ENCODE measurements at places on chromosomes 5 and 9. TPM values are rescaled to one million over a fixed set of nuclear protein-coding genes. Genes with fewer than 3 reads are reported as not detected.

GRCh38 chr9:114418053-114418452 lies 30.3 kb upstream of the AKNA start:
- no peak overlapping the region for H3K4me3 ChIP-seq
- no peaks in the 10 kb centered on the region for H3K27me3 ChIP-seq
- no peak for DNase-seq
- no peaks in the 10 kb centered on the region for H3K4me1 ChIP-seq
- H3K36me3 ChIP-seq, result no peaks in the 10 kb centered on the region

Gene MSX2
- total RNA-seq, result 2.5 TPM

- H3K4me1 ChIP-seq, result peaks cover 9% of the 10 kb centered on the region
- peak overlapping the region; percentile 98 for H3K27ac ChIP-seq
- peak overlapping the region; percentile 89 for H3K4me3 ChIP-seq
- H3K36me3 ChIP-seq, result no peaks in the 10 kb centered on the region
Observed at GRCh38 chr9:83920469-83920926, 734 bp downstream of the KIF27 start.

DNA sequence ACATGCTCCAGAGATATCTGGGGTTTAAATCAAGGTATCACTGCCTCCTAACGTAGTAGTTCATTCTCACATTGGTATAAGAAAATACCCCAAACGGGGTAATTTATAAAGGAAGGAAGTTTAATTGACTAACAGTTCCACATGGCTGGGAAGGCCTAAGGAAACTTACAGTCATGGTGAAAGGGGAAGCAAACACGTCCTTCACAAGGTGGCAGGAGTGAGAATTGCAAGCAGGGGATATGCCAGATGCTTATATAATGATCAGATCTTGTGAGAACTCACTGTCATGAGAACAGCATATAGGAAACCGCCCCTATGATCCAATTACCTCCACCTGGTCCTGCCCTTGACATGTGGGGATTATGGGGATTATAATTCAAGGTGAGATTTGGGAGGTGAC lies 1280.2 kb upstream of the C9orf72 start:
- DNase-seq, result no peak
- H3K27me3 ChIP-seq, result no peaks in the 10 kb centered on the region
- H3K36me3 ChIP-seq, result no peaks in the 10 kb centered on the region
- H3K27ac ChIP-seq, result no peak overlapping the region

GRCh38 chr5:170273968-170274710 lies 23.4 kb downstream of the LCP2 start:
- no peak for DNase-seq
- H3K4me1 ChIP-seq, result peaks cover 5% of the 10 kb centered on the region
- no peaks in the 10 kb centered on the region for H3K36me3 ChIP-seq
- no peak overlapping the region for H3K4me3 ChIP-seq
- H3K27me3 ChIP-seq, result no peaks in the 10 kb centered on the region
- H3K27ac ChIP-seq, result no peak overlapping the region

GRCh38 chr5:78718824-78719223 lies 70.3 kb upstream of the LHFPL2 start:
- peaks cover 6% of the 10 kb centered on the region for H3K27me3 ChIP-seq
- H3K27ac ChIP-seq, result no peak overlapping the region
- DNase-seq, result no peak
- no peak overlapping the region for H3K4me3 ChIP-seq
- H3K36me3 ChIP-seq, result no peaks in the 10 kb centered on the region

Gene SH3RF2
- total RNA-seq, result 59.5 TPM

Gene PCDHB15
- total RNA-seq, result 0.99 TPM

Gene WNK2
- total RNA-seq, result 8.8 TPM

DNA sequence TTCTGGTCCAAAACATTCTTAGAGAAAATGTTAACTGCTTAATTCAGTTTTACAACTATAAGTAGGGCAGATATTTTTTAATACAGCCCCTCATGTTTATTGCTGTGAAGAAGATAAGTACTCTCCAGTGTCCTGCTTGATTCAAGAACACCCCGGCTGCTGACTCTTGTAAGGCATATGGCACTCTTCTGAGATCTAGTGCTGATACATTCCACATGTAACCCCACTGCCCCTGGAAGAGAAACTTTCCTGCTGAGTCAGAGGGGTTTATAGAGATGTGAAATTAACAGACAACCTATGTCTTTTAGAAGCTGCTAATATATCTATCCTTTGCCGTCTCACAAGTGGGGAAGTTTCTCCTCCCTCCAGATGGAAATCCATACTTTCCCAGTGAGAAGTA lies 1.0 kb upstream of the MINAR2 start:
- H3K27me3 ChIP-seq, result no peaks in the 10 kb centered on the region
- no peak for DNase-seq
- H3K4me1 ChIP-seq, result no peaks in the 10 kb centered on the region
- no peak overlapping the region for H3K4me3 ChIP-seq
- no peaks in the 10 kb centered on the region for H3K36me3 ChIP-seq

DNA sequence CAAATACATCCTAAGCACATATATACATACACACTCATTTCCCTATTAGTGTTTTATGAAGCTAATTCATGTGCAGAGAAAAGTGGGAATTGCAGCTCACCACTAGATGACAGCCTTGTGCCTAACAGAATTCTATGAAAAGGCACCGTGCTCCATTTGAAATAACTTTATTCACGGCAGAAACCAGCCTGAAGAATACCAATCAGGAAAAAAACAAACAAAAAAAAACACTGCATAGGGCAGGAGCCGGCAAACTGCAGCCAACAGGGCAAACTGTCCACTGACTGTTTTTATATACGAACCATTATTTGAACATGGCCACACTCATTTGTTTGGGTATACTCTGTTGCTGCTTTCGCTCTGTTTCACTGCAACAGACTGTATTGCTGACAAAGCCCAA lies 33.6 kb downstream of the ERMP1 start:
- peaks cover 65% of the 10 kb centered on the region for H3K36me3 ChIP-seq
- no peak overlapping the region for H3K27ac ChIP-seq

GRCh38 chr5:75536147-75536546 lies 24.5 kb downstream of the POLK start:
- H3K4me3 ChIP-seq, result no peak overlapping the region
- DNase-seq, result no peak
- no peak overlapping the region for H3K27ac ChIP-seq
- peaks cover 34% of the 10 kb centered on the region for H3K4me1 ChIP-seq

DNA sequence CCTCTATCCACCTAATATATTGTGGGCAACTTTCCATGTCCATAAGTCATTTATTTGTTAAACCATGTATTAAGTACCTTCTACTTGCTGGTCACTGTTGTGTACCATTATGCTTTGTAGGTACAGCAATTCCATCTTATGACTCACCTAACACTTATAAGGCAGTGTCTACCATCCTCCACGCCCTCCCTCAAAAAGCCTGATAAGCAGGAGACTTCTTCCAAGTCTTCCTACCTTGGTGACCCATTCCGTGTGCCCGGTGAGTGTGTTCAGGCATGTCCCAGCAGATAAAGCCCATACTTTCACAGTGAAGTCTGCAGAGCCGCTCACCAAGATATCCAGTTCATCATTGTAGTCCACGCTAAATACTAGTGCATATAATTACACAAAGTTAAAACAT lies 17.4 kb downstream of the FBXW2 start:
- no peak overlapping the region for H3K4me3 ChIP-seq
- H3K27me3 ChIP-seq, result no peaks in the 10 kb centered on the region
- H3K36me3 ChIP-seq, result peaks cover 96% of the 10 kb centered on the region
- no peaks in the 10 kb centered on the region for H3K4me1 ChIP-seq
- H3K27ac ChIP-seq, result no peak overlapping the region

DNA sequence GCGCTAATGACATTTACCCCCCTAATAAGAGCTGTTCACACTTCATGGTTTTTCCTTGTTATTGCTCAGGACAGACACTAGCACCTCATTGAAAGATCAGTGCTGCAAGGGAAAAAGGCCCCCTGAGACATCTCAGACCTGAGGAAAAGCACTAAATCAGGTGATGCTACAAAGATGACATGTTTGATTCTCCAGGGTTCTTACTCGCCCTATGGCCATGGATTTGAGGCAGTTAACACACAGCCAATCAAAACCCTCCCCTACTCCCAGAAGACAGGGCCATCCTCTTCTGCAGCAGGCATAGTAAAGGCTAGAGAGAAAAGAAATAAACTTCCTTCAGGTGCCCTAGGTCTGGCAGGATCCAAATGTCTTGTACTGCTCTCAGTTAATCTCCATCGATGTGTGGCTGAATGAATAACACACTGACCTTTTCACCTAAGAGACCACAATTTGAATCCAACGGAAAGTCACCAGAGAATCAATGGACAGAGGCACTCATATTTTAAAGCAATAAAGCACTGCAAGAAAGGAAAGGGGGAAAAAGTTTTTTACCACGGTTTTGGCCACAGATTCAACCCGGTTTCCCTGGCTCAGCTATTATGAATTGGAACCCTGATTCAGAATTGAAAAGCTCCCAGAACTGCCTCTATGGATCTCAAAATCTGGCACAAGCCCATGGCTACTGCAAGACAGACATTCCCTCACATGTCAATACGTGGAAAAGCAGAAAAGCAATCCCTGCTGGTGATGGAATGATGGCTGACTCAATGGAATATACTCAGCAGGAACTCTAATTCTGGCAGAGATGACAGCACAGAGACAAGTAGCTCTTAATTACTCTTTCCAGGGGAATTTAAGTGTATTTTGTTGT lies 329.5 kb downstream of the BNC2 start:
- no peak overlapping the region for H3K27ac ChIP-seq
- H3K4me3 ChIP-seq, result no peak overlapping the region
- H3K4me1 ChIP-seq, result no peaks in the 10 kb centered on the region

- H3K27ac ChIP-seq, result no peak overlapping the region
- H3K4me3 ChIP-seq, result no peak overlapping the region
- no peaks in the 10 kb centered on the region for H3K27me3 ChIP-seq
- no peaks in the 10 kb centered on the region for H3K36me3 ChIP-seq
Observed at GRCh38 chr5:18393565-18394442, 759.5 kb downstream of the TAF11L14 start.

Gene RNF208
- total RNA-seq, result 3.2 TPM

GRCh38 chr9:131534721-131535237 lies 3.7 kb upstream of the UCK1 start:
- H3K27ac ChIP-seq, result no peak overlapping the region
- H3K4me1 ChIP-seq, result peaks cover 9% of the 10 kb centered on the region
- DNase-seq, result no peak
- no peaks in the 10 kb centered on the region for H3K27me3 ChIP-seq

Gene STPG3
- total RNA-seq, result not detected

Gene CCDC171
- 2.9 TPM for total RNA-seq

Gene GABRA1
- not detected for total RNA-seq

Gene SPINK7
- 137 TPM for total RNA-seq

Gene FLT4
- 13.5 TPM for total RNA-seq

DNA sequence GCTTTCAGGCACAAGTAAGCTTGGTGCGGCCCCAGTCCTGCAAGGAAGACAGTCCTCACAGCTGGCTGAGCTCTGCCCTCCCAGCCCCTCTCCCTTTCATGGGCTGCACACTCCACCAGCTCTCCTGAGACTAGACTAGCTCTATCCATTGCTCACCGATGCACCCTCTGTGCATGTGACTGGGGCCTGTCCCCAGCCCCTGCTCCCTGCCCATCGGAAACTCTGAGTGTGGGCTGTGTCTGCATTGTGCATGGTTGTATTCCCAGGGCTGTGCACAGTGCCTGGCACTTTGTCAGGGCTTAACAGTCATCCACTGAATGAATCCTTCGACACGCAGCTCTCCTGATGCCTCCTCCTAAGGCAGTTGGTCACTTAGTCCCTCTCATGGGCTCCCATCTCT lies 92.2 kb downstream of the PPARGC1B start:
- no peak for DNase-seq
- H3K36me3 ChIP-seq, result no peaks in the 10 kb centered on the region
- H3K27me3 ChIP-seq, result no peaks in the 10 kb centered on the region
- H3K27ac ChIP-seq, result no peak overlapping the region
- no peak overlapping the region for H3K4me3 ChIP-seq

DNA sequence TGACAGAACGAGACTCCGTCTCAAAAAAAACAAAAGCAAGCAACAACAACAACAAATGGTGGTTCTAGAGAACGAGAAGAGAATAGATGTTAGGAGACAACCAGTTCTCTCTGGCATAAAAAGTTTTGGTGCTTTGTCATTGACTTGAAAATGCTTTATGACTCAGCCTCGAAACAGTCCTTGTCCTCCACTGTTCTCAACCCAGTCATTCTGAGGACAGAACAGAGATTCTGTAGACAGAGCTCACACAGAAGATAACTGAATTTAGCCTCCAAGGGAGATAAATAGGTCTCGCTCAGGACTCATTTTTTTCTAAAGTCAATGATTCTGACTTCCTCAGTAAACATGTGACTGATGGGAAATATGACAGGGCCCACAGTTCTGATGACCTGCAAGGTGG lies 76.0 kb upstream of the FSTL4 start:
- DNase-seq, result no peak
- H3K27ac ChIP-seq, result no peak overlapping the region
- H3K4me1 ChIP-seq, result peaks cover 3% of the 10 kb centered on the region
- no peaks in the 10 kb centered on the region for H3K36me3 ChIP-seq
- H3K27me3 ChIP-seq, result no peaks in the 10 kb centered on the region

Gene KLF4
- 72.0 TPM for total RNA-seq

GRCh38 chr5:104347119-104347708 lies 784.6 kb upstream of the NUDT12 start:
- H3K36me3 ChIP-seq, result no peaks in the 10 kb centered on the region
- DNase-seq, result no peak
- no peaks in the 10 kb centered on the region for H3K27me3 ChIP-seq
- no peaks in the 10 kb centered on the region for H3K4me1 ChIP-seq
- H3K4me3 ChIP-seq, result no peak overlapping the region

Gene CCNI2
- total RNA-seq, result 0.19 TPM

Gene ANXA6
- 8.6 TPM for total RNA-seq

DNA sequence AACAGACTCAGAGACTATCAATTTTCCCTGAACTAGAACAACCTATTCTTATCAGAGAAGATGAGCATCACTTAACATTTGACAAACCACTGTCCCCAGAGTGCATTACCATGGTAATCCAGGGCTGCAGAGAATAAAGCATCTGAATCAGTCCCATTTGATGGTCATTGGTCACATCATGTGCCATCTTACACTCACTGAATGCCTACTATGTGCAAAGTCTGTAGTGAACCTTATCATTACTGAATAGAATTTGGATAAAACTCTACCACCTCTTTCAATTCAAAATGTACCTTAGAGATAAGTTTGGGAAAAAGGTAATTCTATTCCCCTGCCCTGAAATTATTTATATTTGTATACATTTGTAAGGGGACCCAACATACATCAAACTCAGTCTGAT lies 156.4 kb upstream of the TRPC7 start:
- DNase-seq, result no peak
- H3K4me1 ChIP-seq, result no peaks in the 10 kb centered on the region
- no peaks in the 10 kb centered on the region for H3K36me3 ChIP-seq
- no peak overlapping the region for H3K27ac ChIP-seq

DNA sequence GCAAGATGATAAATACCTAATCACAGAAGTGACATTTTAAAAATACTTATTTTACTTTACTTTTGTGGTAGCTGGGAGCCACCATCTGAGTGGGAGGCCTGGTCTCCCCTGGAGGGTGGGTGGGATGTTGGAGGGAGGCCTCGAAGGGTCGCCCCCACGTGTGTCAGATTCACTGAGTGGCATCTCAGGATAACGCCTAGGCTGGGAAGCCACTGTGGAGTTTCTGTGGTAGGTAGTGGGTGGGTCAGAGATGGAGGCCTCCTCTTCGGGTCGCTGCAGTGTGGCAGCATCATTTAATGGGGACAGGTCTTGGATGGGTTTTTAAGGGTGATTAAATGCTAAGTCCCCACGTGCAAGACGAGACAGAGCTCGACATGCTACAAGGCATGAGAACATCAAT lies 1154.8 kb upstream of the CDH18 start:
- H3K4me1 ChIP-seq, result no peaks in the 10 kb centered on the region
- H3K27me3 ChIP-seq, result no peaks in the 10 kb centered on the region
- no peak for DNase-seq
- no peak overlapping the region for H3K4me3 ChIP-seq
- H3K36me3 ChIP-seq, result no peaks in the 10 kb centered on the region

Gene HACD4
- total RNA-seq, result 1.1 TPM
